RCC 7860 (cell line): ENCODE measurements at places on chromosomes 6 and 20.

GRCh38 chr6:26057899-26058298, 29.3 kb upstream of the HFE start:
- DNase-seq: no peak

DNA sequence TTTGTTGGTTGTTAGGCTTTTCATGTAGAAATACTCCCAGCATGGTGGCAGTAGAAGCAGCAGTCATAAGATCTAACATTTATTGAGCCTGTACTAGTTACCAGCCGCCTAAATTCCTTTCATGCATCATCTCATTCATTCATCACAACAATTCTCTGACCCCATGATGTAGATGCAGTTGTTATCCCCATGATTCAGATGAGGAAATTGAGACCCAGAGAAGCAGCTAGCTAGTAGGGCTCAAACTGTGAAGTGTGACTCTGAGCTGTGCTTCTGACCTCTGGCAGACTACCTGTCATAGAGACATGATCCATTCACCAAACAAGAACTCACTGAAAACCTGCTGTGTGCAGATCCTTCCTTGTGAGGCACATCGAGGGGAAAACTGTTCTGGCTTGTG, 16.9 kb downstream of the RREB1 start:
- no peak for DNase-seq

GRCh38 chr6:115717062-115717461, 343.6 kb downstream of the FRK start:
- no peak for DNase-seq

DNA sequence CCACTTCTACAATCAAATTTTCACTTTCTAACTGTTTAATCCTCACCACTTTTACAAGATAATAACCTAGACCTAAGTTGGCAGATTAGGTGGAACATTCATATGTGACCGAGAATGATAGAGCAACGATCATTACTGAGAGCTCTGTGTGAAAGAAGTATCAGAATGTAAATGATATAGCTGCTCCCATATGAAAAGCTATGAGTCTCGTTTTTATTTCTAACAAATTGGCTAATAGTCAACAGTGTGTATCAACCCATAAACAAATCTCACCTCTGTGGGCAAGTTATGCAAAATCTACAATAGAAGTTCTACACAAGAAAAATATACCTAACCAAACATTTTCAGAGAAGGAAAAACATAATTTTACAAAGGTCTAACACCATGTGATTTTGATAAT, 3.7 kb downstream of the LGSN start:
- DNase-seq: no peak

GRCh38 chr6:133833949-133834359, 55.0 kb upstream of the TCF21 start:
- no peak for DNase-seq

DNA sequence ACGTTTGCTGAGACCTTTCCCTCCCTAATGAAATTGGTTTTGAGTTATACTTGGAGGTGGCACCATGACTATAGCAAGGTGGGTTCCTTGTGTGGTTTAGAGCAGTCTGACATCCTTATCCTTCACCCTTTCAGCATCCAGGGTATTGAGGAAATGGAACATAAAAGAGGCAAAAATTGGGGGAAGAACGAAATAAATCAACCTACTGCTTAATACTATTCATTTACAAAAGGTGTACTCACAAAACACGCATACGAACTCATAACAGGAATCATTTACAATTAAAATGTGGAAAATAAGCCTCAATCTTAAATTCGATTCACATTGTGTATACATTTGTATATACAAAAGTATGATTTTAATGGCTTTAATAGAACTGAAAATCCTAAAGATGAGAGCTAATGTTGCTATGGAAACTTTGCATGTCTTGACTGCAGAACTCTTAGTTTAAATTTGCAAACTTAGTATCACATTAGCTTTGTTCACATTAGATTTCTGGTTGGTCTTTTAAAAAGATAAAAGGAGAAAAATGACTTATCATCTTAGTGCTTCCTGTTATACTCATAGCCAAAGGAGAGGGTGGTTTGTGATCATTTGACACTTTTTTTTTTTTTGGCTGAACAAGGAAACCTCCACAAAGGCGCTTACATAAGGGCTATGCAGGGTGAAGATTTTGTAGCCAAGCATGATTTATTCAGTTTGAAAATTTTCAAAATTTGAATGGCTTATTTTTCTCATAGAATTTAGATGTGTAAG, 76.1 kb upstream of the ATXN1 start:
- DNase-seq: no peak

DNA sequence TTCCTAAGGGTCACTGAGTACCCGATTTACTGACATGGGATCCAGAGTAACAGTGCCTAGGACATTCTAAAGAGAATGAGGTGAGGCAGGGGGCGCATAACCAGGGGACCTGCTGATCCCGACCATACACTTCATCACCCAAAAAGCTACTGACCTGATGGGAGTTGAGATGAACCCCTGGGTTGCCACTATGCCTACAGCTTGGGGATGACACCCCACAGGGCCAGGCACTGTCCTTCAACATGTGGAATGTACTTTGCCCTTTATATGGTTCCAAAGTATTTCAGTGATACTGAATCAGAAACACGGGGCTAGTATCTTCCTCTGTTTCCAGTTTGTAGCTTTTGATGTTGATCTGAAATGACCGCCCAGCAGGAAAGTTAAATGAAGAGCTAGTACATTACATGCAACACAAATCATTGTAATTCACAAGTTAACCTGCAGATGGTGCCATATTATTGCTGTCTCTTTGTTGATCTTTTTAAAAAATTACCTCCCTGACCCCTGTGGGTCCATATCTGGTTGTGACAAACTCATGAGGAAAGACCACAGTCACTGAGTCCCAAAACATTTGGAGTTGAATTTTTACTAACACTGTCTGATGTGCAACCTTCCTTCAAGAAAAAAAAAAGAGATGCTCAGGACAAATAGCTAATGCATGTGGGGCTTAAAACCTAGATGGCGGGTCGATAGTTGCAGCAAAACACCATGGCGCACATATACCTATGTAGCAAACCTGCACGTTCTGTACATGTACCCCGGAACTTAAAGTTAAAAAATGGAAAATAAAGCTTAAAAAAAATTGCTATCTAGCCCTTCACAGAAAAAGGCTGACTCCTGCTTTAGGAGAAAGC, 42.7 kb upstream of the GCNT2 start:
- peak; percentile 37 for DNase-seq

DNA sequence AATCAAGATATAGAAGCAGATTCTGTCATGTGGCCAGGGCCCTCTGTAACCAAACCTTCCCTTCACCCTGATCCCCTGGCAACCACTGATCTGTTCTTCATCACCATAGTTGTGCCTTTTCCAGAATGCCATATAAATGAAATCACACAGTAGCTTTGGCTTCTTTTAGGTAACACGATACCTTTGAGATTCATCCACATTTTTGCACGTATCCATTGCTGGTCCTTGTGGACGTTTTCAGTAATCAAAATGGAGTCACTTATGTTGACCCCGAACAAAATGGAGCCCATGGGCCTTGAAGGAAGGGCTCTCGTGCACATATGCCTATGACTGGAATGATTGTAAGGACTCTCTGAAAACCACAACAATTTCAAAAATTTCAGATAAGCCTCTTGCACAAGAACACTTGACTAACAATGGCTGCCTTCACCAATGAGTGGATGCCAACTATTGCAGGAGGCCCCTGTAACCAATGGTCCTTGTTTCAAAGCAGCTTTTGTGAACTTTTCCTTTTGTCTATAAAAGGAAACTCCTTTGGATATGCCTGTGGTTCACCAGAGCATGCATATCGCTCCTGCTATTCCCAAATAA, 84.3 kb upstream of the RALY start:
- peak; percentile 92 for DNase-seq
